ENCODE measurements at places on chromosomes 6 and 20.
A peak's percentile ranks its signal among the peaks of the same experiment; 100 is the strongest.

GRCh38 chr6:39402239-39402751, 79.8 kb upstream of the KCNK16 start:
- no peak for DNase-seq

- DNase-seq, result no peak
Observed at GRCh38 chr6:38284802-38285394, 354.8 kb downstream of the BTBD9 start.

GRCh38 chr20:64099086-64099786, 8.1 kb downstream of the NPBWR2 start:
- no peak for DNase-seq

- no peak for DNase-seq
Observed at GRCh38 chr20:45588800-45589199, 9.7 kb upstream of the WFDC8 start.

GRCh38 chr20:43915211-43916072, 790 bp downstream of the TOX2 start:
- DNase-seq, result no peak

GRCh38 chr20:36461600-36462439, 79.5 kb upstream of the MYL9 start:
- DNase-seq, result peak; percentile 64

DNA sequence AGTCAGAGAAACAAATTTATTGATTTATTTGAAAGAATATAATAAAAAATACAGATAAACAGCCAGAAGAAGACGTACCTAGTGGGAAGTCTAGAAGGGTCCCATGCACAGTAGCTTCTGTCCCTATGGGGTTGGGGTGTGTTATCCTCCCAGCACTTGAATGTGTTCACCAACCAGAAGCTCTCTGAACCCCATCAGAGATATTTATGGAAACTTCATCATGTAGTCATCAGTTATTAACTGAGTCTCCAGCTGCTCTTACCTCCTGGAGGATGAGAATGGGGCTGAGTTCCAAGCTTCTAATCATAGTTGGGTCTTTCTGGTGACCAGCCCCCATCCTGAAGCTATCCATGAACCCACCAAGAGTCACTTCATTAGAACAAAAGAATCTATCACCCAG, 15.4 kb upstream of the USP45 start:
- no peak for DNase-seq

DNA sequence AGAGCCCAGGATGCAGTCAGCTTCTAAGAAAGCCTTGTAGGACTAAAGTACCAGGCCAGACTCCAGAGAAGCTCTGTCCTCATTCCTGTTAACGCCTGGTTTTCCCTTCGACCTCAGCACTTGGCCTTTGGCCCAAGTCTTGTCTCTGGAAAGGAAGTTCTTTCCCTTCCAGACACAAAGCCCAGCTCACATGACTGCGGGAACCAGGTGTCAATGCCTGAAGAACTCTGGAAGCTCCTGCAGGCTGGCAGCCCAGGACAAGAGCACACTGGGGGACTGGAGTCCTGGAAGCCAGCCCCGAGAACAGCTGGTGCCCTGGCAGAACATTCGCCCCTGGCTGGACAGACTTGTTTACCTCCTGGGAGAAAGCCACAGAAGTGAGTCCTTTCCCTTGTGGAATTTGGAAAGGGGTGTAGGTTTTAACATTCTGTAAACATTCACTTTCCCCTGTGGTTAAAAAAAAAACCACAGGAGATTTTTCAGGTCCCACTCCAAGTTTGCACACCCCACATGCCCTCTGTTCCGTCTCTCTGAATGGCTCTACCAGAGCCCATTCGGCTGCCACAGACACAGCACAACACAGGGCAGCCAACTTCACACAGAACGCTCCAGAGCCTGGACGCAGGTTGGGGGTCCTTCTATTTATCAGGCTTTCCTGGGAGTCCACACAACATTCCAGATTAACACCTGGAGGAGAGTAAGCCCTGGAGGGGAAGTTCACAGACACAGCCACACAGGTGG, 18.1 kb downstream of the ACSS1 start:
- DNase-seq, result peak; percentile 97

GRCh38 chr6:143608906-143609305, 68.9 kb upstream of the PHACTR2 start:
- DNase-seq, result no peak

- DNase-seq, result no peak
Observed at GRCh38 chr20:49880177-49880576, 35.2 kb downstream of the SPATA2 start.

DNA sequence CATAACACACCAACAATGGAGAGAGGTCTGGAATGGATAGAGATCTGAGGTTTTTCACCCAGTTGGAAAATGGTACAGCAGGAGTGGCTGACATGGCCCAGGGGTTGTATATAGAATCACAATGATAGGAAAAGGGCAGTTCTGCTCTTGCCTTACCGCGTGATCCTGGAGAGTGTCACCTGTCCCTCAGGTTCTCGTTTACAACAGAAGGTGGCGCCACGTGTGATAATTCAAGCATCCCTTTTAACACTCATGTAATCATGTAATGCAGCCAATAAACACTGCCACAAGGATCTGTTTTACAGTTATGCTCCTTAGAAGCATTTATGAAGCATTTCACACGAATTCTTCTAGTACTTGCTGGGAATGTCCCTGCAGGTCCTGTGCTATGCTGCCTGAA, 12.9 kb upstream of the WFDC2 start:
- peak; percentile 76 for DNase-seq

Measured in thyroid gland (tissue), 4 donors.